ENCODE measurements at places on chromosomes 3 and 15.

DNA sequence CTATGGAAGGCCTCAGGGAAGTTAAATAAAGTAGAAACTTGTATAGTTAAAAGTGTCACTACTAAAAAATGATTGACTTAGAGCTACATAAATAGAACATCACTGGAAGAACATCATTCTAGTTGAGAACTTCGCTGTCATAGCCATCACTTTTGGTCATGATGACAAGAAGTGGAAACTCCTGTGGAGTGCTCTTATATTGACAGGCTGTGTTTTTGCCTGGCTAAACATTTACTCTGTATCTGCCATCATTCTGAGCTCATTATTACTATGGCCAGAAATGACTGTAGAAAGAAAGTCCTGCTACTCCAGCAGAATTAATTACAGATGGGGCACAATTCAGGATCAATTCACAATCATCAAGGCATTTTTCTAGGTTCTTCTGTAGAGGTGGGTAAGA is 165.1 kb upstream of the GOLIM4 start:
- DNase-seq = no peak

DNA sequence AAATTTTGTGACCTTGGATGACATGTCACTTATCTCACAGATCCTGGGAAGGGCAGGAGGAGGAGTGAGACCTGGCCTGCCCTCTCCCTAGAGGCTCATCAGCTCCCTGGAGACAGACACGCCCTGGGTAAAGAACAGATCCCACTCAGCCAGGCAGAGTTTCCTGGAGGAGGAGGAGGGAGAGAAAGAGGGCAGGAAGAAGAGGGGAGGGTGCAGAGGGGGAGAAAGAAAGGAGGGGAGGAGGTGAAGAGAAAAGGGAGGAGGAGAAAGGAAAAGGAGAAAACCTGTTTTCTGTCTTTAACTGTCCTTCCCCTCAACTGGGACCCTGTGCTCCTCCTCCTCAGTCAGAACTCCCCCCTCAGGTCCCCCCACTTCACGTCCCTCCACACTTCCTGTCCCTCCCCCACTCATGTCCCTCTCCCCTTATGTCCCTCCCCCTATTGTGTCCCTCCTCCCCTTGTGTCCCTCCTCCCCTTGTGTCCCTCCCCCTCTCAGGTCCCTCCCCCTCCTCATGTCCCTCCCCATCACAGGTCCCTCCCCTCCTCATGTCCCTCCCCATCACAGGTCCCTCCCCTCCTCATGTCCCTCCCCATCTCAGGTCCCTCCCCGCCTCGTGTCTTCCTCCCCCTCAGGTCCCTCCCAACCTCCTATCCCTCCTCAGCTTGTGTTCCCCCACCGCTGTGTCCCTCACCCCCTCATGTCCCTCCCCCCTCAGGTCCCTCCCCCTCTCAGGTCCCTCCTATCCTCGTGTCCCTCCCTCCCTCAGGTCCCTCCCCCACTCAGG is 52.3 kb upstream of the CGNL1 start:
- DNase-seq = peak; percentile 61

DNA sequence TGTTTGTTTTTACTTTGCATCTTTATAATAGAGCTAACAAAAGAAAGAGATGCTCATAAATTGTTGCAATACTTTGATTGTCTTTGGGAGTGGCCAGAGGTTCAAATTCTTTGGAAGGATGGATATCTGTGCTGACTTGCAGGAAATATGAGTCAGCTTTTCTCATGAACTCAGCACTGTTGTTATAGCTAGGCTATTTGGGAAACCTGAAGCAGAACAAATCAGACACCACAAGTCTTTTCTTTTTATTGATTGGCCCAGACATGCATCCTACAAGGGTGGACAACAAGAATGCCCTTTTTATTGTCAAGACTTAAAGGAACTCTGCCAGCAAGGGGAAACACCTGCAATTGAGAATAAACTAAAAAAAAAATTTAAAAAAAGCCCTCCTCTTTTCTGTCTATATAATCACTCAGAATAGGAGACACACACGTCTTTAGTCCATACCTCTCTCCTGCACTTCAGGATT is 4.6 kb upstream of the DENND4A start:
- no peak for DNase-seq

DNA sequence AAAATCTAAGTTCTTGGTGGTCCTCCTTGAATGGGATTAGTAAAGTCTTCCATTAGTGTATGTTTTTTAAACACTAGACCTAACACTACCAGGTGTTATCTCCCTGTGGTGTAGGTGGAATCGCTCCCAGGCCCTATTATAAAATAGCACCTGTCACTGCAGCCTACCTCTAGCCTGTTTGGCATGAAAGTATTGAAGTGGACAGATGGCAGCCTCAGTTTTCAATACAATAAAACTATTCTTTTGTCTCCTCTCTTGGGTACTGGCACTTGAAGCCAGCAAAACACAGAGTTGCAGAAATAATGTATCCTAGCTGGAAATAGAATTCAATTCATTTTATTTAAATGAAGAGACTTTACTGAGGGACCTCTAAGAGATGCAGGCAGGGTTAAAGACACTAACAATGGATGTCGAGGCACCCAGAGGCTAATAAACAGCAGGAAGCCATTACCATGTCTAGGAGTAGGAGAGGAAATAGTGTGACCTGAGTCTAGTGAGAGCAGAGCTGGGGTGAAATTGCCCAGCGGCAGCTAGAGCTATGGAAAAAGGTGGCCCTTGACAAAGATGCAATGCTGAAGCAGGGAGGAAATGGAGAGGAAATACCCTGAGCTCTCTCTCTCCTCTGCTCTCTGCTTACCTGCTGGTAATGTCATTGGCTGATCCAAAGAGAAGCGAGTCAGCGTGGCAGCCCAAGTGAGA is 49.1 kb upstream of the TMEM158 start:
- DNase-seq = no peak

- no peak for DNase-seq
Measured at GRCh38 chr3:107978131-107979055, 112.4 kb downstream of the CD47 start.

GRCh38 chr15:88848203-88848602 is 45.0 kb downstream of the ACAN start:
- no peak for DNase-seq

- DNase-seq = no peak
Measured at GRCh38 chr15:64429448-64429847, 30.9 kb upstream of the ZNF609 start.

- DNase-seq = no peak
Measured at GRCh38 chr3:195754141-195754540, 33.4 kb downstream of the MUC20 start.

- DNase-seq = no peak
Measured at GRCh38 chr15:80484333-80484864, 80.2 kb downstream of the ARNT2 start.

- DNase-seq = peak; percentile 75
Measured at GRCh38 chr15:85854345-85855097, 59.8 kb upstream of the KLHL25 start.

DNA sequence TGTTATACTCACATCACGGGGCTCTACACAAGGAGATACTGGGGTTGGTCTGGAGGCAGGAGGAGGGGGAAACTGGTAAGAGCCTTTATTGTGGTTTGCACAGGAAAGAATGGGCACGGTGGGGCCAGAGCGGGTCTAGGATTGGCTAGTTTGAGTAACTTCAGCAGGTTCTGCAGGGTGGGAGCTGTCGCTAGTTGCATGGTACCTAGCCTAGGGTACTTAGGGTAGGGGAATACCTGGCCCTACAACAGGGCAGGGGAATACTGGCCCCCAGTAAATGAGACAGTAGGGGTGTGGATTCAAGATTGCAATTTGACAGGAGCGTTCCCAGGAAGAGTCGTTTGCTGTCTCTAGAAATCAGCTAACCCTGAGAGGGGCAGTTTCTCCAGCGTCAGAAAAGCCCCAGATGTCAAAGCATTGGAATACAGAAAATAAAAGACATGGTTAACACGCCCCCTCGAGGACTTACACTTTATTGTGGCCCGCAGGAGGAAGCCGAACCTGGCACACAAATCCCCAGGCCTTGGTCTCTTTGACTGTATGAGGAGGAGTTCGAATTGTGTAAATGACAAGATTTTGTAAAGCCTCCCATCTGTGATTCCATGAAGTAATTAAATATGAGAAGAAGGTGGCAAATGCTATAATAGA is 32.0 kb downstream of the ST8SIA2 start:
- DNase-seq = no peak

DNA sequence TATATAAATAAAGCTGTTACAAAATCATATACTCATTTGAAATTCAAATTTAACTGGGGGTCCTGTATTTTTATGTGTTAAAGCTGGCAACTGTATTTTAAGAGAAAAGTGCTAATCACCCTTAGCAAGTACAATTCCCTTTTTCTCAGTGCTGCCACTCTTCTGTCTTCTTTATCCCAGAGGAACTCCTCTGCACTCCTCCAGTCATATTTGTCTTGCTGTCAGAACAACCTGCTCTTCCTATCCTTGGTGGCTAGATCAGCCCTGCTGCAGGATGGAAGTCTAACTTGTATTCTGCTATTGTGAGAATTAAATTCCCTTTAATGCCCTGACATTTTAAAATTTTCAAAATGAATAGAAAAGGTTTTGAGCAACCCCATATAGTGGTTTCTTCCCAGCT is 123.9 kb upstream of the TNIK start:
- no peak for DNase-seq

DNA sequence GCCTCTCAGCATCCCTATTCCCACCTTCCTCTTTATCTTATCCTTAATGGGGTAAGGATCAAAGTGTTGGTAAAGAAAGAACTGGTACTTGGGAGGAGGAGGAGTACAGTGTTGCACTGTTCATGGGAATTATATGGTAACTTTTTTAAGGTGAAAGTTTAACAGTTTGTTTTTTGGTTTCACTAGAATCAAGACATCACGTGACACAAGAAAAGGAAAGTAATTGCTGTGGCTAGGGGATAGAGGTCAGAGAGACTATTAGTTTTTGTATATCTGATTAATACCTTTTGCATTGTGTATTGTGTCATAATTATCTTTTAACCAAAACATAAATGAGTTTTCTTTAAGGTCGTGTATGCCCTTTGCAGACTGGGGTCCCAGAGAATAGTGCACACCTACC is 23.5 kb upstream of the SLC24A5 start:
- no peak for DNase-seq

GRCh38 chr15:48325400-48325799 is 5.8 kb upstream of the DUT start:
- DNase-seq = no peak

GRCh38 chr15:70748281-70748747 is 15.0 kb downstream of the UACA start:
- no peak for DNase-seq

DNA sequence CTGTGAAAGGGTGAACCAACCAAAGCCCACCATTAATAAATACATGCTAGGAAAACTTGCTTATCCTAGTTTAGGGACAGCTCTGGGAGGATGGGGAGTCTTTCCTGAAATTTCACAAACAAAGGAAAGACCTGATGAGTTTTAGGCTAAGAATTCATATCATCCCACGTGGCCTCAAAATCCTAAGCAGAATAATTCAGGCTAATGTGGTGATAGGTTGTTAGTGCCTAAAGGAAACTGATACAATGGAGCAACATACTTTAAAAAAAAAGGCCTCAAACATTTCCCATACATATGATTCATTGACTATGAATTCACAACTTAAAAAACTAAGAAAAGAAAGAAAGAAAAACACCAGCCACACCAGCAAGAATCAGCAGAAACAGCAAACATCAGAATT is 126.9 kb upstream of the CNTN4 start:
- no peak for DNase-seq

DNA sequence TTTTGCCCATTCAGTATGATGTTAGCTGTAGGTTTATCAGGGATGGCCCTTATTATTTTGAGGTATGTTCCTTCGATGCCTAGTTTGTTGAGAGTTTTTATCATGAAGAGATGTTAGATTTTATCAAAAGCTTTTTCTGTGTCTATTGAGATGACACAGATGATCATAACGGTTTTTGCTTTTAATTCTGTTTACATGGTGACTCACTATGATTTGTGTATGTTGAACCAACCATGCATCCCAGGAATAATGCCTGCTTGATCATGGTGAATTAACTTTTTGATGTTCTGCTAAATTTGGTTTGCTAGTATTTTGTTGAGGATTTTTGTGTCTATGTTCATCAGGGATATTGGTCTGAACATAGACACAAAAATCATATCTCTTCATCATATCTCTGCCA is 8.3 kb downstream of the GPR156 start:
- DNase-seq = no peak
